ENCODE measurements at places on chromosomes 3 and 15.
A peak's percentile ranks its signal among the peaks of the same experiment; 100 is the strongest.

DNA sequence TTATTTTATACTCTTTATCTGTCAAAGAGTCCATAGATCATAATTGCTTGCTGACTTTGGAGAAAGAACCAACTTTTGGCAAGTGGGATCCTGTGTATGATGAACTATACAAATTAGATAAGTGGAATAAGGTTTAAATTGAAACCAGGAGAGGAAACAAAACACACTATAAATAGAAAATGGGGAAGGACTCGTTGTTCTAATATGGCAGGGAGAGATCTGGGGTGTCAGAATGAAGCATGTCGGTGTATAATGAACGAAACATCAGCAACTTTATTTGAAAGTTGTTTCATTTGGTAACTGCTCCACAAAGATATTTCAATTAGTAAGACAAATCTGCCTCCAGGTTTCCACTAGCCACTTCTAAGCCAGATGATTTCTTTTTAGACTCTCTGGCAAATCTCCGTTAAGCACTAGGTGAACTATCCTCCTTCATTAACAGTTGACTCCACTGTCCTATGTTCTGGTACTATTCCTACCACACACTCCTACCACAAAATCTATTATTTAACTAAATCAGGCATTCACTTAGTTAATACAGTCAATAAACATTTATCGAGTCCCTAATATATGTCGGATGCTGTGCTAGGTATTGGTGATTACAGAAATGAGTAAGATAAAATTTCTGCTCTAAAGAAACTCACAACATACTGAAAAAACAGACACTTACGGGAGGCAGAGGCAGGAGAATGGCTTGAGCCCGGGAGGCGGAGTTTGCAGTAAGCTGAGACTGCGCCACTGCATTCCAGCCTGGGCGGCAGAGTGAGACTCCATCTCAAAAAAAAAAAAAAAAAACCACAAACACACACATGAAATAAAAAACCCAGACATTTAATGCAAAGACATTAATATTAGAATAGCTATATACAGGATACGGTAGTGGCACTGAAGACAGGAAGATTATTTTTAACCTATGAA lies 20.1 kb downstream of the SLC15A2 start:
- no peak for DNase-seq

- DNase-seq: no peak
Observed at GRCh38 chr15:32903591-32904290, 185.9 kb downstream of the GREM1 start.

- peak; percentile 52 for DNase-seq
Observed at GRCh38 chr15:50358845-50359244, 3.8 kb upstream of the GABPB1 start.

DNA sequence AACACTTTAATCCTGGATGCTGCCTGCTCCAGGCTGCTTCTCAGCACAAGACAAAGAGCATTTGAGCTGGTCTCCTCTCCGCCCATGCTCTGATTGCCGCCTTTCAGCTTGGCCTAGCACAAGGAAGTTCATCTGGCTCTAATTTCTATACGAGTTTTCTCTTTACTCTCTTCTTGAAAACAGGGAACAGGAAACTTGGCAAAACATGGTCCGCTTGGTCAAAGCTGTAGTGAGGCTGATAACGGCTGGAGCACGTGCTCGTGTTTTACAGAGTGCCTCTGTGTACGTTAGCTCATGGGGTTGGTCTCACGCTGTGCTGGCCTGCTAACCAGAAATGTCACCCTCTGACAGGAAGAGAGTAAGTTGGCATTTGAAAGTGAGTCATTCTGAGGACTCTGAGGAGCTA lies 19.2 kb downstream of the RARRES1 start:
- DNase-seq: no peak

- no peak for DNase-seq
Observed at GRCh38 chr15:53009093-53009492, 219.0 kb upstream of the ONECUT1 start.

GRCh38 chr15:83657549-83657948 lies 3.6 kb downstream of the ADAMTSL3 start:
- no peak for DNase-seq

- no peak for DNase-seq
Observed at GRCh38 chr3:38534180-38534579, 38.0 kb downstream of the EXOG start.

DNA sequence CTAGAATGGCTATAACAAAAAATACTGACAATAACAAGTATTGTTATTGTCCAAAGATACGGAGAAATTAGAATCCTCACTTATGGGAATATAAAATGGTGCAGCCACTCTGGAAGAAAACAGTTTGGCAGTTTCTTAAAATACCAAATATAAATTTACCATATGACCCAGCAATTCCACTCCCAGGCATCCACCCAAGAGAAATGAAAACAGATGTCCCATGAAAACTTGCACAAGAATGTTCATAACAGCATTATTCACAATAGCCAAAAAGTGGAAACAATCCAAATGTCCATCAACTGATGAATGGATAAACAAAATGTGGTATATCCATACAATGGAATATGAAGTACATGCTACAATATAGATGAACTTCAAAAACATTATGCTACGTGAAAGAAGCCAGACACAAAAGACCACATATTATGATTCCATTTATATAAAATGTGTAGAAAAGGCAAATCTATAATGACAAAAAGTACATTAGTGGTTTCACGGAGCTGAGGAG lies 9.4 kb downstream of the AAGAB start:
- no peak for DNase-seq

- no peak for DNase-seq
Observed at GRCh38 chr3:111861391-111861790, 2.3 kb downstream of the PHLDB2 start.

DNA sequence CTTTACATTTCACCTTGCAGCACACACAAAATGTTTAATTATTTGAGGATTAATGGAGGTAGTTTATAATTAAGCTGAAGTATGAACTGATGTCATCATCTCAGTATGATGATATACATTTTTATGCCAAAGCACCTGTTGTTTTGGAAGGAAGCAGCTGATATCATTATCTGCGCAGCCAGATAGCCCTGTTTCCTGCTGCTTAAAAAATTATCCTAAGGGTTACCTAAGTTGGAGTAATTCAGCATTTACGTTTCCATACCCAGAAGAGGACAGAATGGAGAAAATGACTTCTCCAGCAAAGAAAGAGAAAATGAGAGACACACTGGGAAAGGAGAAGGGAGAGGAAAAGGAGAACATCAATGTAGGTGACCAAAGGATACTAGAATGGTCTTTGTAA lies 370.3 kb upstream of the PLSCR5 start:
- DNase-seq: no peak

DNA sequence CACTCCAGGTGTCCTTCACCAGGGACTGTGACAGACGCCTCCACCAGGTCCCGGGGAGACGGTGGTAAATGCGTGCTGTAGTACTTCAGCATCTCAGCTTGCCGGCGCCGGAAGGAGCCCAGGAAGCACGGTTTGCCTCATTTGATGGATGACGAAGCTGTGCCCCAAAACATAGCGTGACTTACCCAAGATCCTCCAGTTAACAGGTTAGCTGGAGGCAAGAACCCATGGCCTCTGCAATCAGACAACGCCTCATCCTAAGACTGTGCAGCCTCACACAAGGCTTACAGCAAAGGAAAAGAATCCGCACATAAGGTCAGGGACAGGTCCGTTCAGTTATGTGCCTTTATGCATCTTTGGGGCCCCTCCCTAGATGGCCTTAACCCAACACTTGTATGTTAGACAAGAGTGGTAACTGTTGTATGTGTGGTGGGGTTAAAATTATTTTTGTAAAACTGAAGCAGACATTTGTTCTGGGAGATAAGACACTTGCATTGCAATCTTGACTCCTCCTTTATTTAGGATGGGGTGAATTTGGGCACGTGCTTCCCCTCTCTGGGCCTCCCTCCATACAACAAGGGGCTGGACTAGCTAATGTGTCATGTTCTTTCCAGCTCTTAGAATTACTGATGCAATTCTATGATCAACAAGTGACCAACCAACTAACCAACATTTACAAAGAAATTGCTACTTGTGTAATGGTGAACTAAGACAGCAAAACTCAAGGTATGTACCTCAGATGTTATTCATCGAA lies 39.4 kb downstream of the VGLL4 start:
- DNase-seq: no peak

GRCh38 chr3:108406661-108407206 lies 103.7 kb downstream of the MYH15 start:
- no peak for DNase-seq

- DNase-seq: no peak
Observed at GRCh38 chr15:98035577-98036010, 75.1 kb downstream of the ARRDC4 start.

DNA sequence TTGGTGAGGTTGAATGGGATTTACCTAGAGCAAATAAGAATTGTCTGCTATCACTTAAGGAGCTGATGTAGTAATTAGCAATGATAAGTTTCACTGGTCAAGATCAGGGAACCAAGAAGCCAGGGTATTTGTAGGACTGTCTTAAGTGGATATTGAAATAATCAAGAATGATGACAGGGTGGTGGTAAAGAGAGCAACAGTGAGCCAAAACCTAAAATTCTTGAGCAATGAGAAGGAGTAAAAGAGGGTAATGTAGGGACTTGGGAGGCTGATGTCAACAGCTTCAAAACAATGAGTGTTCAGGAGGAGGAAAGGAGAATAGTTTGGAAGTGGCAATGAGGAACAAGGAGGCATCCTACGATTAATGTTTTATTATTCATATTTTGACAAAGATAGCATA lies 31.5 kb upstream of the SLC2A2 start:
- DNase-seq: no peak

DNA sequence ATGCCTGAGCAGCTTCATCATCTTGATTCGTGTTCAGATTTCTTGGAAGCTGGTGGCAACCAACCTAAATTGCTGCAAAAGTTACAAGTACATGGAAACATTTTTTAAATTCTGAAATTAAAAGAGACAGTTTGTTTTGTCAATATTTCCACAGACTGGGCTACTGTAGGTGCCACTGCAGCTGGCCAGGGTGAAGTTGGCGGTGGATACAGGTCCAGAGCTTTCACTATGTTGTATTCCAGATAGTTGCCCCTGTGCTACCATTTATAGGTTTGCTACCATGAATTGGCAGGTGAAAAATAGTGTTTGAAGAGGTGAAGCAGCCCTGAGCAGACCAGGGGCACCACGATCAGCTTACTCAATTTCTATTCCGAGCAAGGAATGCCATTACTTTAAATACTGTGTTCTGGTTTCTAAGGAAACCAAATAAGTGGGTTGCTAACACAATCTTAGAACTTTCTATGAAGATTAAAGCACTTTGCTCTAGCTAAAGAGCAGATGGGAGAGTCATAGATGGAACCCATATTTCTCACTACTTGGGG lies 21.2 kb upstream of the SHC4 start:
- no peak for DNase-seq

GRCh38 chr3:64687086-64687780 lies 567 bp downstream of the ADAMTS9 start:
- no peak for DNase-seq

- no peak for DNase-seq
Observed at GRCh38 chr3:52259035-52259434, 13.5 kb downstream of the PPM1M start.

- DNase-seq: peak; percentile 43
Observed at GRCh38 chr15:90232196-90232595, 1.5 kb downstream of the CIB1 start.

- DNase-seq: no peak
Observed at GRCh38 chr15:60982249-60982910, 246.7 kb downstream of the RORA start.

DNA sequence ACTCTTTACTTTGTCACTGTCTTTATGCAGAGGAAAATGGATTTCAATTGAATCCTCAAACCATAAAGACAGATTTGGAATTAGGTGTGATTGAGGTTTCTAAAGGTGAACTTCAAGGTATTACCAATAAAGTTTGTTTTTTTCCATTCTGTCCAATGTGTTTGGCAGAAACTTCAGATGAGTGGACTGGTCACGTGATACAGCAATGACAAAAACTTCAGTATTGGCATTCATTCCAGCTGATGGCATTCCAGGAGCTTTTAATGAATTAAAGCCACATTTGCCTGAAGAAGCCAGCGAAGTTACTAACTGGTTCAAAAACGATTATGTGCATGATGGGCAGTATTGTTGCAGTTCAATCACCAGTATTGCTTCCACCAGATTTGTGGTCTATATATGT lies 4.5 kb upstream of the MASP1 start:
- DNase-seq: no peak

- DNase-seq: peak; percentile 60
Observed at GRCh38 chr3:50503504-50504342, at the start of gene CACNA2D2. Gene CACNA2D2 (minus strand): TSS chr3:50503634. CDS start chr3:50503423, 211 bp downstream.

- peak; percentile 20 for DNase-seq
Observed at GRCh38 chr3:188687389-188687788, 484.4 kb upstream of the TPRG1 start.

DNA sequence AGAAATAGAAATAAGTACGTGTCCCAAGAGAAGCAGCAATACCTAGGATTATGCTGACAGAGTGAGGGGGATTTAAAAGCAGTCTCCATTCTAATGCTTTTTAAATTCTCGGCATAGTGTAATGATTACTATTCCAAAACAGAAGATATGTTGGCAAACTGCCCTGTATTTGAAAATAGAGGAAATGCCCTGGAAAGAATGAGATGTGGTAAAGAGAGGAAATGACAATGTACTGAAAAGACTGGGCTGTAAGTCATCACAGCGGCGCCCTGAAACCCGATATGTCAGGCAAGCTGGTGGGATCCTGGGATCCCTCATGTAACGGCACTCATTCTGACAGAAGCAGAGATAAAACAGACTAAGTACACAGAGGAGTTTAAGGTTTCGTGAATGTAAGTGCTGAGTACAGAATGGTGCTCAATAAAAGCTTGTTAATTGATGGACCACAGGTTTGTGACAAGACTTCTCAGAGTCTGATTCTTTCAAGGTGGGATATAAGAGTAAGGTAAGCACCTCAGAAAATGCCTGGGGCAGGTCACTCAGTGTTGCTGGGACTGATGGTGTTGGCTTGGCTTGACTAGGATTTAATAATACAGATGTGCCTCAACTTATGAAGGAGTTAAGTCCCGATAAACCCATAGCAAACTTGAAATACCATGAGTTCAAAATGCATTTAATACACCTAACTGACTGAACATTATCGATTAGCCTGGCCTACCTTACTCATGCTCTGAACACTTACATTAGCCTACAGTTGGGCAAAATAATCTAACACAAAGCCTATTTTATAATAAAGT lies 91.4 kb downstream of the NFKBIZ start:
- peak; percentile 53 for DNase-seq

GRCh38 chr15:68278345-68278594 lies 725 bp downstream of the FEM1B start:
- DNase-seq: peak; percentile 81

Data from activated CD4-positive, alpha-beta memory T cell treated with anti-CD3 and anti-CD28 coated beads for 36 hours (primary cell).